Lower leg skin (tissue), 4 donors: ENCODE measurements at places on chromosomes 4 and X.

GRCh38 chr4:8685831-8686230, 93.3 kb downstream of the CPZ start:
- no peak for DNase-seq

- no peak for DNase-seq
Measured at GRCh38 chr4:154184238-154184637, 307.4 kb downstream of the DCHS2 start.

GRCh38 chr4:15755321-15756155, 22.6 kb upstream of the CD38 start:
- no peak for DNase-seq

GRCh38 chrX:70554081-70554480, 109.4 kb downstream of the DLG3 start:
- DNase-seq: no peak

DNA sequence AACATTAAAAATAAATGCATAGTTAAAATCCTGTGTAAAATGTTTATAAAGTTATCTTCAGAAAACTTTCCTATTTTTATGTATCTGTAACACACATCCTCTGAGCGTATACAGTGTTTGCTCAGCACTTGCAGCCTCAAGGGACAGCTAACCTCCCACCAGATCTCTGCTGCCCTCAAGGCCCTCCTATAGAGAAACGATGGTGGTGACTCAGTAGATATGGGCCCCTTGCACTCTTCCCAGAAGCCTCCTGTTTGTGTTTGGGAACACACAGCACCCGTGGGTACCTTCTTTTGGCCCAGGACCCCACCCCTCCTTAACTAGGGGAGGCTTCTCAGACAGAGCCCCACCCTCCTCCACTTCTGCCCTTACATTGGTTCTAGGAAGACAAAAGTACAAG, 26.7 kb downstream of the PJA1 start:
- DNase-seq: no peak
